ENCODE measurements at places on chromosomes 5 and 9.
A peak's percentile ranks its signal among the peaks of the same experiment; 100 is the strongest.

DNA sequence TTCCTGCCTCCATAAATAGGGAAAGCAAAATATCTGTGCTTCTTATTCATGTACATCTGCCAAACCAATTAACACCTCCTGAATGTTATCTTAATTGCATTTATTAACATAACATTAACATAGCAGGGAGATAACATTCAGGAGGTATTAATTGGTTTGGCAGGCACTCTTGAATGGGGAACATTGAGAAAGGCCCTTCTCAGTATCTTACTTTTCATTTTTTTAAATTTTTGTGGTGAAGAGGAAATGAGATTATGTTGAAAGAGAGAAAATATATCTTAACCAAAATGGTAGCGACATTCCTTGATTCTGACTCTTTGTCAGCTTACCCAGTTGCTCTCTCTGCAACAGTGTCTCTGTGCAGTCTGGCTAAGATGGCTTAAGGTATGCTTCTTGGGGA, 100.4 kb upstream of the TLE1 start:
- DNase-seq: no peak

DNA sequence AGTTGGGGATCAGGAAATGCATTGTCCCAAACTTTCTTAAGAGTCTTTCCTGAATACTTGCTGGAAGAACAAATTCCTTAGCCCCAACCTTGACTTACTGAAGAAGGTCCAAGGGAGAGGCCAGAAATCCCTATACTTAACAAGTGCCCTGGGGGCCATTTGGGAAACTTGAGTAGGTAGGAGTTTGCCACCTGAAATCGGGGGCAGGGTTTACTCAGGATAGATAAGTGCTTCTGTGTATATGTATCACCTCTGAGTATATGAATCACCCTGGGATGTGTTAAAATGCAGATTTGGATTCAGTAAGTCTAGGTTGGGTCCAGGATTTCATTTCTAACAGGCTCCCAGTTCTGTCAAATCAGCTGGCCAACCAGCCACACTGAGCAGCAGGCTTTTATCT, 47.9 kb upstream of the MYO10 start:
- no peak for DNase-seq

DNA sequence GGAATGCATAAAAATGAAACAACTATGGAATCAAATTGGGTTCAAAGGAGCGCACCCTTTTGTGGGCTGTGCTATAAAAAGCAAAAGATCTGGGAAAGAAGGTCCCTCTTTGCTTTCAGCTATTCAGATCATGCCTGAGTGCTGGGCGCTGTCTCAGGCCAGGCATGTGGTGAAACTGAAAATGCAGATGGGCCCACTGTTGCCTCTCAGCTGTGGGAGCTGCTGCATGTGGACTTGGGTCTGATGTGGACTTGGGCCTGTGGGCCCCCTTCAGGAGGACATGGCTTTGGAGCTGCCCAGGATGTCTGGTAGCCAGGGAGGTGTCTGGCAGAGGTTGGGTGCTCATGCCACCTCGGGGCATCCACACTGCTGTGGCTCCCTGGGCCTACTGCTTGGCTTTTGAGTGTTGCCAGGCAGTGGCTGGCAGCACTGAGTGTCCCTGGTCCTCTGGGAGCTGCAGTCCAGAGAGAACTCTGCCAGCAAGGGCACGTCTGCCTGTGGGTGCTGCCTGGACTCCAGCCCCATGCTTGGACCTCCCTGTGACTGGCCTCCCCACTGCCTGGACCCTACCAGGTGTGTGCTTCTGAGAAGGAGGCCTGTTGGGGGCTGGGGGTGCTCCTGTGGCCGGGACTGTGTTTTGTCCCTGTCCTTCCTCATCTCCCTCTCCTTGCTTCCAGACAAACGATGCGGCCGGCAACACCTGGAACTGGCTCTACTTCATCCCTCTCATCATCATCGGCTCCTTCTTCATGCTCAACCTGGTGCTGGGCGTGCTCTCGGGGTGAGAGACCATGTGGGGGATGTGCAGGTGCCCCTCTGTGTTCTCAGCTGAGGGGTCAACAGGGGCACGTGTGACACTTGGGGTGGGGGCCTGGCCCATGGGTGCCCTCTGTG, 74.3 kb downstream of the CACNA1B start:
- DNase-seq: no peak

GRCh38 chr5:169567079-169567478, 16.5 kb upstream of the SPDL1 start:
- DNase-seq: no peak

DNA sequence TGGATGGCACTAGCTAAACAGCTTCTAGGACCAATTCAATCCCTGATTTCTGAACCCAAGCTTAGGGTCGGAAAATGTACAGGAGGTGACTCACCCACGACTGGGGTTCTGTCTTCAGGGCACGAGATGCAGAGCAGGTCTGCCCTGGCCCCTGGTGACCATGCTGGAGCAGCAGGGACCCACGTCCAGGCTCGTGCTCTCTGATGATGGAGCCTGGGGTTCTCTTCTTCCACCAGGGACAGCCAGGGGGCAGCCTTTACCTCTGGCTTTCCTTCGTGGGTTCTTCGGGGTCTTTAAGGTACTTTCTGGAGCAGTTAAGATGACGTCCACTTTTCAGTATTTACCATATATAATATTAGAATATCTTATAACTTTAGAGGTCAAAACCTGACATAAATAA, 2.1 kb downstream of the CFAP77 start:
- no peak for DNase-seq

DNA sequence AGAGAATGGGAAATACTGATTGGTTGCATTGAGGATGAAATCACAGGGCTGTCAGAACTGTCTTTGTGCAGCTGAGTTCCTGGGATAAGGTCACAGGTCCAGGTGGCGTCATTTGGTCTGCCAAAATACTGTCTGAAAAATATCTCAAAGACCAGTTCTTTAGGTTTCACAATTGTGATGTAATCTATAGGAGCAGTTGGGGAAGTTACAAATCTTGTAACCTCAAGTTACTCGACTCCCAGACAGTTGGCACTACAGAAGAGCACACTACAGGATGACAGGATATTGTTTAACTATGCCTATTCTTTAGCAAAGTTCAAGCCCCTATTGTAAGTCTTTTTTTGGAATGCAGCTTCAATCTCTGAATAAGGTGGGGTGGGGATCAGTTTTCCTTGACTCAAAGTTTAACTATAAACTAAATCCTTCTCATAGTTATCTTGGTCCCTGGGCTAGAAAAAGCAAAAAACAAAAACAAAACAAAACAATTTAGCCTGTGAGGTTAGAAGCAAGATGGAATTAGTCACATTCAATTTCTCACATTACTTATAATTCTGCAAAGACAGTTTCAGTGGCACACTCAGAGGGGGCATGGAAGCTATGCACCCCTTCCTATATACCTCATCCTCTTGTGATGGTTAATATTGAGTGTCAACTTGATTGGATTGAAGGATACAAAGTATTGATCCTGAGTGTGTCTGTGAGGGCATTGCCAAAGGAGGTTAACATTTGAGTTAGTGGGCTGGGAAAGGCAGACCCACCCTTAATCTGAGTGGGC, 276.0 kb downstream of the AUH start:
- no peak for DNase-seq

DNA sequence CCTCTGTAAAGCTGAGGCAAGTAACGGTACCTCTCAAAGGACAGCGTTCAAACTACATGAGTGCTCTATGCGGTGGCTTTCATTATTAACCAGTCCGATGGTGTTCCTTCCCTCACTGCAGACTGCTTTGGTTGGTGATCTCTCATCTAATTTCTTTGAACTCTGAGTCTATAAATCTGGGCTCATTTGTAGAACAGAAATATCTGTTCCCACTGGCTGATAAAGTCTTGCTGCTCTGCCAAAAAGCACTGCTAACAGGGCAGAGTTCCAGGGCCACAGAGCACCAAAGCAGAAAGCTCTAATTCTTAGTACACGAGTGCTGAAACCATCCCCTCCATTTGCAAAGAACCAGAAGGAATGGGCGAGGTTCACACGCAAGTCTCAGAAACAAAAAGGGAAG, 81.9 kb downstream of the MED27 start:
- no peak for DNase-seq

GRCh38 chr5:16681876-16682275, 65.1 kb upstream of the RETREG1 start:
- DNase-seq: no peak

GRCh38 chr5:410911-411517, 32.0 kb upstream of the EXOC3 start:
- no peak for DNase-seq

DNA sequence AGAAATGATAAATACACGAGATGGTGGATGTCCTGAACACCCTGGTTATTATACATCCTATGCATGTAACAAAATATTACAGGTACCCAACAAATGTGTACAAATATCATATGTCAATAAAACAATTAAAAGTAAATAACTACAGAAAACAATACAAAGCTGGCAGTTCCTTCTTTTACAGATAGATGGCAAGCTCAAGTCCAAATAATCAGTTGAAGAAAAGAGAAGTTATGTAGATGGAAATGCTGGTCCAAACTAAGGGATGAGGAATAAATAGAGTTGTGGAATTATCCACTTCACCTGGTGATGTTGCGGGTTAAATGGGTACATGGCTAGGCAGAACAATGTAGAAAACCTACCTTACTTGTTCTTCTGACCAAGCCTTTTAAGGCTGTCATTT, 79.4 kb downstream of the PALM2AKAP2 start:
- DNase-seq: no peak

- no peak for DNase-seq
Measured at GRCh38 chr5:134103397-134103796, 11.1 kb upstream of the TCF7 start.

GRCh38 chr9:130987054-130987453, 21.9 kb upstream of the LAMC3 start:
- no peak for DNase-seq

DNA sequence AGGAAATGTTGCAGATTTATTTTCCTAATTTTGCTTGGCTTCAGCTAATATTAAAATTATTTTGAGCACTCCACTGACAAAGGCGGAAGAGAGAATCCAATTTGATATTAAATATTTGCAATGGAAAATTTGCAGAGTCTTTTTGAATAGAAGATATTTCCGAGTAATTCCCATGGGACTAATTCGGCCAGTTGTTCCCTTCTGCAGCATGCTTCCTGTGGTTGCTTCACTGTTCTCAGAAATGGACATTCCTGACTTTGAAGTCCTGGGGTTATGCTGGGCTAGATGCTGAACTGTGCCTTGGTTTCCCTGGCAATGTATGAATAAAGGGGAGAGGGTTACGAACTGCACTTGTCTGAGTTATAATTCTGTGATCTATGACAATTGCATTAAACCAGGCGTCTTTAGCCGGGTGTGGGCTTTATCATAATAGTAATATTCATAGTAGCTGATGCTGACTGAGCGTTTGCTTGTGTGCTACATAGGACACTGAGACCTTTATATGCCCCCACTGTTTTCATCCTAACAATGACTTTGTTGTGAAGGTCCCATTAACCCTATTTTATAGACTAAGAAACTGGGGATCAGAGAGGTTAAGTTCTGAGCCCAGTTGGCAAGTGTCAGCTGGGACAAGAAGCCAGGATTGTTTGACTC, 114.5 kb upstream of the SPRY4 start:
- no peak for DNase-seq

DNA sequence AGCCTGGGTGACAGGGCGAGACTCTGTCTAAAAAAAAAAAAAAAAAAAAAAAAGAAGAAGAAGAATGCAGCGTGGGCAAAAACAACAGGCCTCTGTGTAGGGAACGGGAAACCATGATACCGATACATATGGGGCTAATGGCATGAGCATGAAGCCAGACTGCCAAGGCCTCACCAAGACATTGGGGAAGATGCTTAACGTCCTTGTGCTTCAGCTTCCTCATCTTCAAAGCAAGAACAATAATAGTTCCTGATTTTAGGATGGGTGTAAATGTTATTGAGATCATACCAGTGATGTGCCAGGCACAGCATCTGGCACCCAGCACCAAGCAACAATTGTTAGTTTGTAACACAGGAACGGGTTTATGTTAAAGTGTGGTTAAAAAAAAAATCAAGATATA, 51.4 kb downstream of the NEURL1B start:
- DNase-seq: no peak

GRCh38 chr9:72203205-72203803, 54.1 kb downstream of the GDA start:
- no peak for DNase-seq

DNA sequence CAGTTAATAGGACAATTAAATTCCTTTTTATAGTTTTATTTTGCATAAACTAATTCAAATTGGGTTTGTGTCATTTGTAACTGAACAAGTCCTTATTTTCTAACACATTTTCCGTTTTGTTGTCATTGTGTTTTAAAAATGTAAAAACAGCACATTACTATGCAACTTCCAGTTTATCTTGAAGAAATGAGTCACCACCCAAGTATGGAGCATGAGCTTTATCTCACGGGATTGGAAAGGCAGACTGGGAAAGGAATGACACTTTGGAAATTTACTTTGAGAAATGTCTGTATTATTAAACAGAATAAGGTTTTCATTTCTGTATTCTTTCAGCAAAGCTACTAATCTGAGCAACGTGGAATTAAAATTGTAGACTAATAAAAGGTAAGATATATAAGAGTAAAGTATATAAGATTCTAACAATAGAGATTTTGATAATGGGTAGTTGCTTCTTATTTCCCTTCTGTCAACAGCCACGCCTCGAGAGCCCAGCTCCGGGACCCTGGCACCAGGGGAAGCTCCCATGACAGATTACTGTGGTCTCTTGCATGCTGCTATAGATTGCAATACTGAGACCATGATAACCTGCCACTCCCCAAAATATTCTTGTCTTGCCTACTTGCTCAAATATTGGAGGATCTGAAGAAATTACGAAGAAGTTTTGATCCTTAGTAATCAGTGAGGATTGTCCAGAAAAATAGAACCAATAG, 433.1 kb downstream of the CHSY3 start:
- DNase-seq: peak; percentile 29

DNA sequence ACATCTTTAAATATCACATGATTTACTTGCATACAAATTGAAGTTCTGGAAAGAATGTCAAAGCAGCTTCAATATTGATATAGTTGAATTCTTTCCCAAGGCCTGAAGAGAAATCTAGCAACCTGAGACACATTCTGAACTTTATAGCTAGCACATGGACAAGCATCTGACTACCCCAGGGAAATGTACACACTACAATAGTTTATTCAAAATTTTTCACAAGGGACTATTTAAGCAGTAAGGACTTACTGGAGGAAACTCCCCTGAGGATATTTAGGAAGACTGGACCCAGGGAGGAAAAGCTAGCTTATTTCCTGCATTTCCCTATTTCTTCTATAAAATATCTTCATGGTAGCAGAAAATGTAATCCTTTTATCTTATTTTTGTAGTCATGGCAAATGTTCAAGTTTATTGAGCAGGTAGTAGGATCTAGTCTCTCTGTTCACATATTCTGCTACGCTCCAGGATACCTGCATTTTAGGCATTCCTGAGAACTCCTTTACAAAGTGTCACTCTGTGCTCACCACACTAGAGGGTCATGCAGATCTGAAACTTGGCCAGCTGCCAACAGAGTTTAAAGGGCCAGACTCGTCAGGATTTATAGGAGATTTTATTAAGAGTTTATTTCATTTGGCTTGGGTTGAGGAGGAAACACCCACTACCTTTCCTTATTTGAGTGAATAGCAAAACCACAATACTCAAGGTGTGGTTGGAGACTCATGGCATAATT, 348.4 kb upstream of the FTMT start:
- DNase-seq: peak; percentile 16

GRCh38 chr9:37100741-37101140, 19.6 kb upstream of the ZCCHC7 start:
- DNase-seq: no peak
